ENCODE measurements at places on chromosomes 16 and 17. TPM values are rescaled to one million over a fixed set of nuclear protein-coding genes. Genes with fewer than 3 reads are reported as not detected.

The CEP295NL gene
- not detected for polyA plus RNA-seq

The DOC2B gene
- polyA plus RNA-seq: 0.66 TPM

The CACNG1 gene
- polyA plus RNA-seq: not detected

The PYDC1 gene
- 1.8 TPM for polyA plus RNA-seq

The HBQ1 gene
- polyA plus RNA-seq: 8.5 TPM

The NKD1 gene
- polyA plus RNA-seq: 2.5 TPM

The IRX6 gene
- polyA plus RNA-seq: 0.10 TPM

The CX3CL1 gene
- 0.24 TPM for polyA plus RNA-seq

The LPO gene
- 0.13 TPM for polyA plus RNA-seq

The TMEM107 gene
- polyA plus RNA-seq: 10.8 TPM

The HOXB1 gene
- not detected for polyA plus RNA-seq

The ST6GALNAC1 gene
- polyA plus RNA-seq: not detected

The HSD17B1 gene
- polyA plus RNA-seq: 1.8 TPM

The METTL23 gene
- polyA plus RNA-seq: 55.9 TPM

The HS3ST4 gene
- polyA plus RNA-seq: 0.44 TPM

The SPNS2 gene
- polyA plus RNA-seq: 1.4 TPM

The CCL8 gene
- not detected for polyA plus RNA-seq

The CIAO2B gene
- polyA plus RNA-seq: 189 TPM

The SPATA22 gene
- not detected for polyA plus RNA-seq

The NDUFAF8 gene
- 156 TPM for polyA plus RNA-seq

The GAS7 gene
- polyA plus RNA-seq: 1.9 TPM

The GRAP gene
- polyA plus RNA-seq: not detected

The APOBR gene
- not detected for polyA plus RNA-seq

The NAGLU gene
- polyA plus RNA-seq: 13.0 TPM

The CXCL16 gene
- 3.7 TPM for polyA plus RNA-seq

The BORCS6 gene
- polyA plus RNA-seq: 1.8 TPM

The EVPL gene
- 0.47 TPM for polyA plus RNA-seq

The SLFN14 gene
- polyA plus RNA-seq: not detected

The TMEM238L gene
- not detected for polyA plus RNA-seq

The XAF1 gene
- polyA plus RNA-seq: not detected

The PABPN1L gene
- not detected for polyA plus RNA-seq

The BCAR1 gene
- 38.3 TPM for polyA plus RNA-seq

The C17orf107 gene
- 0.78 TPM for polyA plus RNA-seq

The CD300E gene
- polyA plus RNA-seq: not detected

Measured in GM23338 (cell line).